ENCODE measurements at places on chromosomes 4 and X.

GRCh38 chr4:57151481-57151880, 41.3 kb upstream of the IGFBP7 start:
- no peak for DNase-seq

- no peak for DNase-seq
These were observed 84.1 kb downstream of the LDB2 start for GRCh38 chr4:16814361-16814760.

GRCh38 chr4:121873604-121874003, 3.3 kb upstream of the BBS7 start:
- no peak for DNase-seq

DNA sequence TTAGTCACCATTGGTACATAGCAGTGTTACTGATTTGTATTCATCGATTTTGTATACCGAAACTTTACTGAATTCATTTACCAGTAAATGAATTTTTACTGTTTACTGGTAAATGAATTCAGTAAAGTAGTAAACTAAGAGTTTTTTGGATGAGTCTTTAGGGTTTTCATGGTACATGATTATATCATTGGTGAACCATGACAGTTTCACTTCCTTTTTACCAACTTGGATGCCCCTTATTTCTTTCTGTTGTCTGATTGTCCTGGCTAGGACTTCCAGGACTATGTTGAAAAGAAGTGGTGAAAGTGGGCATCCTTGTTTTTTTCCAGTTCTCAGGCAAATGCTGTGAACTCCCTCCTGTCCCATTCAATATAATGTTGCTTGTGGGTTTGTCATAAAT, 494.9 kb downstream of the GALNTL6 start:
- no peak for DNase-seq

- no peak for DNase-seq
These were observed 106.7 kb downstream of the PDLIM5 start for GRCh38 chr4:94558392-94558904.

GRCh38 chrX:96425200-96425599, 259.4 kb upstream of the DIAPH2 start:
- no peak for DNase-seq

- DNase-seq, result no peak
These were observed 460.3 kb downstream of the MID1IP1 start for GRCh38 chrX:39261446-39262147.

GRCh38 chrX:65723706-65724105, 56.3 kb downstream of the MSN start:
- DNase-seq, result no peak

DNA sequence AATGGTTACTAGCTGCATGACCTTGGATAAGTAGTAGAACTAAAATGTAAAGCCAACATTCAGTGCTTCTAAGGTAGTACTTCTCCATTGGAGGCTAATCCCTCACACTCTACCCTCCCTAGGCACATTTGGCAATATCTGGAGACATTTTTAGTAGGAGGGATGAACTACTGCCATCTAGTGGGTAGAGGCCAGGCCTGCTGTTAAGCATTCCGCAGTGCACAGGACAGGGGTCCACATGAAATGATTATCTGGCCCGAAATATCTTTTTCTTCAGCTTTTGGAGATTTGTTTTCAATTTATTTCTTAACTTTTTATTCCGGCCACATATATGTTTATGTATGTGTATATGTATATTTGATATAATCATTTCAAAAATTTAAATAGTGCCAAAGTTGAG, 36.0 kb upstream of the SPANXC start:
- DNase-seq, result no peak

GRCh38 chr4:54539500-54540029, 118.2 kb upstream of the KIT start:
- DNase-seq, result no peak

DNA sequence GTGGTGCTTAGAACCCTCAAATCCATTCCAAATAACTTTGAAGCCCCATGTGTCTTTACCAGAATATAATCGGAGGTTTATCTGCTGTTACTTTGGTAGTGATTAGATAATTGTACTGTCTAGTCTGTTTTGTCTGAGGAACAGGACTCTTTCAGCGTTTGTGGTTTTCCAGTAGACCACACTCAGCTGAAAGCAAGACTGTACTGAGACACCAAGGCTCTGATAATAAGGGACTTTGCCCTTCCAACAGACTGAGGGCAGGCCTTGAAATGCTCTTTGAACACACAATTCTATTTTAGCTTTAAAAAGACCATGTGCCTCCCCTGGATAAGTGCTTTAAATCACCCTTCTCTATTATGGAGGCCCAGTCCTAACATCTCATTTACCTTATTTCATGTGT, 76.1 kb downstream of the KLHL8 start:
- no peak for DNase-seq

DNA sequence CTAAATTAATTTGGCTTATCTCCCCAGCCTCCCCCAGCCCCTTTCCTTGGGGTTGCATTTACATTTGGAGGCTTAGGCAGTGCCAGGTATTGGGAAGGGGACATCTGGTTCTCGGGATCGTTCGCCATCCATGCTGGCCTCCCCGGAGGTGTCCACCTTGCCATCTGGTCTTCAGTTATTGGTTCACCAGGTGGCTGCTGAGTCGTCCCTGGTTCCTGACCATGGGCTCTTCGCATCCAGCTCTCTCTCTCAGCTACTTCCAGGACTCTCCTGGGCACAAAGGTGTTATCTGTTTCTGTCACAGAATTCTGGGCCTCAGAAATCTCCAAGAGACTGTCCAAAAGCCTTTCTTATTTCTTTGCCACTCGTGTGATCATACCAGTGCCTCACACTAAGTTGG, 75.4 kb upstream of the SCOC start:
- DNase-seq, result no peak

DNA sequence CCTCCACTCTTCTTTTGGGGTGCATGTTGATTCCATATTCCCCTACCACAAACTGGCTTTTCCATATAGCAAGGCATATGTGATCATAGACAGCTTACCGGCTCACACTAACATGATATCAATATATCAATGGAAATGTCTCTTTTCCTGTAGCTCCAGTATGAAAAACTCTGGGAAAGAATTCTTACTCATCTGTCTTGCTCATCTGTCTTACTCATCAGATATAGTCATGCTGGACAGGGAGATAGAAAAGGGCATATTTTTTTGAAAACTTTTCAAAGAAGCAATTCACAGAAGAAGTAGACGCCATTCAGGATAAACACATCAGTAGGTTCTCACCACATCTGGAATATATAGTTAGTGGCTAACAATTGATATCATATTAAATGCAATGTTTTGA, 794.7 kb downstream of the RAB28 start:
- no peak for DNase-seq

- DNase-seq, result no peak
These were observed 17.4 kb downstream of the TMEM192 start for GRCh38 chr4:165095291-165095690.

DNA sequence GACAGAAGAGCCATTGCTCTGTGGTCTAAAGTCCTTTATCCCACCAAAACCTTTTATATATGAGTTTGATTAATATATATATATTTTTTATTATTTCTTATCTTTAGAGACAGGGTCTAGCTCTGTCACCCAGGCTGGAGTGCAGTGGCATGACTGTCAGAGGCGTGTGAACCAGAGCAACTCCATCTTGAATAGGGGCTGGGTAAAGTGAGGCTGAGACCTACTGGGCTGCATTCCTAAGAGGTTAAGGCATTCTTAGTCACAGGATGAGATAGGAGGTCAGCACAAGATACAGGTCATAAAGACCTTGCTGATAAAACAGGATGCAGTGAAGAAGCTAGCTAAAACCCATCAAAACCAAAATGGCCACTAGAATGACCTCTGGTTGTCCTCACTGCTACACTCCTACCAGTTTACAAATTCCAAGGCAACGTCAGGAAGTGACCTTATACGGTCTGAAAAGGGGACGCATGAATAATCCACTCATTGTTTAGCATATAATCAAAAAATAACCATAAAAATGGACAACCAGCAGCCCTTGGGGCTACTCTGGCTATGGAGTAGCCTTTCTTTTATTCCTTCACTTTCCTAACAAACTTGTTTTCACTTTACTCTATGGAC, 10.5 kb downstream of the TBCK start:
- no peak for DNase-seq

- DNase-seq, result no peak
These were observed 315.4 kb upstream of the IGFBP7 start for GRCh38 chr4:57425610-57426009.

GRCh38 chrX:40097504-40098263, at the start of gene BCOR:
TSS of gene BCOR (minus strand) at chrX:40097958. CDS start at chrX:40077929, 20,029 bp downstream.
- DNase-seq, result no peak

GRCh38 chrX:149950681-149951080, 12.4 kb upstream of the EOLA2 start:
- DNase-seq, result no peak

GRCh38 chr4:122842984-122843531, 16.4 kb downstream of the FGF2 start:
- DNase-seq, result no peak

DNA sequence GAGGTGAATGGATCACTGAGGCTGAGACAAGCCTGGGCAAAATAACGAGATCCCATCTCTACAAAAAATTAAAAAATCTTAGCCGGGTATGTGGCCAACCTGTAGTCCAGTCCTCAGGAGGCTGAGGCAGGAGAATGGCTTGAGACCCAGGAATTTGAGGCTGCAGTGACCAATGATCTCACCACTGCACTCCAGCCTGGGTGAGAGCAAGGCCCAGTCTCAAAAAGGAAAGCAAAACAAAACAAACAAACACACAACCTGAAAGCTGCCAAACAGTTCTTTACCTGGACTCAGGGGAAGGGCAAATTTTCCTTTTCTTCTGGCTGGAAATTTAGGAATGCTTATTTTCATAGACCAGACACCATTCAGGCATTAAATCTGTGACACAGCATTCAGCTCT, 163.1 kb upstream of the FAT1 start:
- no peak for DNase-seq

DNA sequence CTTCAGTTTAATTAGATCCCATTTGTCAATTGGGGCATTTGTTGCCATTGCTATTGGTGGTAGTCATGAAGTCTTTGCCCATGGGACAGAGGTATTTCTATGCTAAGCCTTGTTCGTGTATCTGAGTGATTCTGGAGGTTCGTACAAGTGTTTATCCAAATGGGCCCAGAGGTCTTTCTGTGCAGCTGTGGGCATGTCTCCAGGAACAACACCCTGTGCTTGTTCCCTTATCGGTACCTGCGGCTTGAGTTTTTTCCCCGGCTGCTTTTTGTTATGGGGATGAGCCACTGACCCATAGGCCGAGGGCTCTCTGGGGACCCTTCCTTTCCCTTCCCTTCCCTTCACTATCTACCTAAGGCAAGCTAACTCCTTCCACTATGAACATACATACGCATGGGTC, 81.4 kb upstream of the WDR1 start:
- DNase-seq, result no peak

DNA sequence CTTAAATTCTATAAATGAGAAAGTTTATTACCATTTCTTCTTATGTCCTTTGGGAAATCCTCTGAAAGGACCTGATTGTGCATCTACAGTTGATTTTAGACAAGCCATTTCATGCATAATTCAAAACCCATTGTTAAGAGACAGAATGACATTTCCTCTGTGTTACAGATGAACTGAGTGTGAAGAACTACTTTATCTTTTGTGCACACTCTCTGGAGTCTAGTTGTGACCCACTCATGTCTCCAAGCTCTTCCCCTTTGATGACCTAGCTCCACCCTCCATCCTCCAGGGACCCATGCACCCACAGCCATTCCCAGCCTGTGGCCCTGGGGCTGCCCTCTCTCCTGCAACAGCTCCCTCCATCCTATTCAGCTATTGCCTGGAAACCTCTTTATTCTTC, 57.5 kb upstream of the BMPR1B start:
- DNase-seq, result no peak

DNA sequence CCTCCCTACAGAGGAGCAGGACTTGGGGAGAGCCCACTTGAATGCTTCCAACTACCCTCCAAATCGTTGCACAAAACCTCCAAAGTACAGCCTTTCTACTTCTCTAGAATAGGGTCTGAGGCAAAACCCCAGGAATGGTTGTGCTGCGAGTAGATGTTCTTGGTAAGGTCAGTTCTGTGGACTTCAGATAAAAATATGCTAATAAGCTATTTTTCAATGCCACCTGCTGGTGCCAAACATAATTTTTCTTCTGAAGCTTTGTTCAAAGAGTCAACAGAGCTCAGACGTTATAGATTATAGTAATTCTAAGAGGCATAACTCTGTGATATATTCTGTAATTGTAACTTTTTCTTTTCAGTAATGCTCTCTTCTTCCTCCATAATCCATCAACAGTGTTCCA, 425.7 kb downstream of the GPAT3 start:
- no peak for DNase-seq

- no peak for DNase-seq
These were observed 8.8 kb upstream of the IDS start for GRCh38 chrX:149513825-149514428.

- DNase-seq, result no peak
These were observed 83.8 kb downstream of the SEL1L3 start for GRCh38 chr4:25779021-25779420.

- no peak for DNase-seq
These were observed 163.0 kb downstream of the EFNB1 start for GRCh38 chrX:68991691-68992345.

DNA sequence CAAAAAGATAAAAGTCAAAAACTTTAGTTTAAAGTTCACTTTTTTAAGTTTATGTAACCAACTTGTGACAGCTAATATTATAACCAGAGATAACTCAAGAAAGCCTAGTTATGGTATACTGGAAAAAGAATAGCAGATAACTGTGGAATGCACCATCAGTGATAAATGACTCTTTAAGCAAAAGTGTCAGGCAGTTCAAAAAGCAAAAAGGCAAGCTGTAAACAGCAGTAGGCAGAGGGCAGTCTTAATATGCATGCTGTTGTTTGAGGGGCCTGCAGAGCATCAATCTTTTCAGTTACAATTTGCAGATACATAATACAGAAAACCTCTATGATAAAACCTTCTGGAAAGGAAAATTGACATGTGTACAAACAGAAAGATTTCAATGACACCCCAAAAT, 81.8 kb upstream of the JADE1 start:
- no peak for DNase-seq

DNA sequence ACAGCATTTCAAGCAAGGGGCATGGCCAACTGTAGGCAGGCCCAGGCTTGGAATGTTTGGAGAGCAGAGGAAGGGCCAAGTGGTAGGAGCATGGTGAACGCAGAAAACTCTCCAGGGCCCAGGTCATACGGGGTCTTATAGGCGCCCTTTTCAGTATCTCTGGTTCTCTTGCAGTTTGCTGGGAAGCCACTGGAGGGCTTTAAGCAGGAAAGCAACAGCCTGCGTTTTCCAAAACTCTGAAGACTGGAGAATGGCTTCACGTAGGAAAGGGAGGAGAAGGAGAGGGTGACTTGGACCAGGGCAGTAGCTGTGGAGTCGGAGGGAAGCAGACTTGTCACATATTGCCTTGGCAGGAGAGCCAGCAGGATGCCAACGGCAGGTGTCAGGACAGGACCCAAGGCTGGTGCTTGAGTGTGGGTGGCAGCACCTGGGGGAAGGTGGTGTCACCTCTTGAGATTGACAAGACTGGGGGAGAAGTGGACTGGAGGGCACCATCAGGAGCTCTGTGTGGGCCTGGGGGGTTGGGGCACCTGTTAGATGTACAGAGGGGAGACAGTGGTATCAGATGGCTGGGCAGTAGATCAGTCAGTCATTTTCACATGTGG, 21.9 kb downstream of the TKTL1 start:
- DNase-seq, result no peak

- DNase-seq, result no peak
These were observed 1.4 kb downstream of the CPLX1 start for GRCh38 chr4:824461-825062.
